Occipital lobe (tissue), 3 donors: ENCODE measurements at places on chromosomes 7 and 10. TPM values are rescaled to one million over a fixed set of nuclear protein-coding genes. Genes with fewer than 3 reads are reported as not detected.

Gene CRYGN
- not detected for total RNA-seq

Gene SMKR1
- 2.3 TPM for total RNA-seq

Gene TRPV6
- total RNA-seq = under 0.01 TPM

Gene MYL10
- total RNA-seq = not detected

Gene ZNF777
- 4.1 TPM for total RNA-seq

Gene GRM3
- 179 TPM for total RNA-seq

Gene HSPA12A
- total RNA-seq = 17.3 TPM

Gene NODAL
- 2.2 TPM for total RNA-seq

Gene RAB19
- not detected for total RNA-seq

Gene RASA4B
- 12.8 TPM for total RNA-seq

Gene TAS2R4
- total RNA-seq = 4.5 TPM
